ENCODE measurements at places on chromosomes 5 and 9. TPM values are rescaled to one million over a fixed set of nuclear protein-coding genes. Genes with fewer than 3 reads are reported as not detected.

- no peak overlapping the region for H3K27ac ChIP-seq
- no peaks in the 10 kb centered on the region for H3K4me1 ChIP-seq
- no peaks in the 10 kb centered on the region for H3K27me3 ChIP-seq
- H3K4me3 ChIP-seq, result no peak overlapping the region
- no peak for DNase-seq
Observed at GRCh38 chr5:92976156-92976555, 604.9 kb downstream of the NR2F1-AS1 start.

CNTNAP3 gene
- not detected for total RNA-seq

AHRR gene
- total RNA-seq, result 23.6 TPM

DNA sequence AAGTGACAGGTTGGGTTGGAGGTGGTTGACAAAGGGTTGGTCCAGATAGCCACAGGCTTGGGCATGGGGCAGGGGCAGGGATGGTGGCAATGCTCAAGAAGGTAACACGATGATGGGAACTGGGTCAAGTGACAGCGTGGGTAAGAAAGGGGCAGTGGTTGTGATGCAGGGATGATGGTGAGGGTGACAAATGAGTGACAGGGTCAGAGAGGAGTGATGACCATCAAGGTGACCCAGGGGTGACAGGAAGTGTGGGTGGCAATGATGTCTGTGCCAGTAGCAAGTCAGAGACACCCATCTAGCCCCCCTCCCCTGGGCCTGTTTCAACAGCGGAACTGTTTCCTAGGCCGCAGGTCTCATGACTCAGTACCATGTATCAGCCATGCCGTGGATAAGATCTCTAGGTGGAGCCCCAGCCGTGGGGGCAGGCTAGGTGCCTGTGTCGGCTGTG lies 20.5 kb downstream of the AQP3 start:
- peaks cover 12% of the 10 kb centered on the region for H3K4me1 ChIP-seq
- H3K27me3 ChIP-seq, result no peaks in the 10 kb centered on the region
- H3K36me3 ChIP-seq, result no peaks in the 10 kb centered on the region
- H3K4me3 ChIP-seq, result no peak overlapping the region
- H3K27ac ChIP-seq, result no peak overlapping the region
- DNase-seq, result peak; percentile 27

- no peak overlapping the region for H3K4me3 ChIP-seq
- H3K27ac ChIP-seq, result no peak overlapping the region
- peaks cover 8% of the 10 kb centered on the region for H3K4me1 ChIP-seq
- H3K36me3 ChIP-seq, result no peaks in the 10 kb centered on the region
- no peak for DNase-seq
Observed at GRCh38 chr9:92476962-92477361, 5.3 kb downstream of the ASPN start.
